GM12864 (cell line): ENCODE measurements at places on chromosomes 1 and 21.

GRCh38 chr1:23403038-23403336 is 21.6 kb downstream of the TCEA3 start:
- DNase-seq = no peak

GRCh38 chr21:41548781-41549180 is 40.8 kb upstream of the TMPRSS2 start:
- DNase-seq = no peak

GRCh38 chr1:87588495-87588894 is 259.8 kb downstream of the LMO4 start:
- no peak for DNase-seq

GRCh38 chr1:53061123-53061858 is 722 bp upstream of the PODN start:
- no peak for DNase-seq

- no peak for DNase-seq
Measured at GRCh38 chr1:9389968-9390367, 97.3 kb downstream of the SPSB1 start.

GRCh38 chr1:37795340-37796125 is 1.9 kb downstream of the MANEAL start:
- DNase-seq = no peak

DNA sequence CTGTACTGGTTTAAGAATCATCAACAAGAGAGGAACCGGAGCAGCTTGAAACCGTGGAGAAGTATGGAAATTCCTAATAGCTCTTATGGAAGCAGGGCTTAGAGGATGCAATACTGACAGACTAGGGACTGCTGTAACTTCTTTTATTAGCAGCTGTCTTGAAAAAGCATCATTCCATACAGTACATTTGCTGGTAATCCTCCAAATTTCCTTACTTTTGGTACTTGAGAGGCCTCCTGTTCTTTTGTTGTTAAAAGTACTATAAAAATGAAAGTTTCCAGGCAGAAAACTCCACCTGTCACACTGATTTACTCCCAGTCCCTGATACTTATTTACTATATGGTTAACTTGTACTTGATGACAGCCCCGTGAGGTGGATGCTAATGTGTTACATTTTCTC is 7.7 kb downstream of the OMA1 start:
- DNase-seq = no peak

GRCh38 chr1:200139661-200140250 is 112.2 kb downstream of the NR5A2 start:
- peak; percentile 33 for DNase-seq

DNA sequence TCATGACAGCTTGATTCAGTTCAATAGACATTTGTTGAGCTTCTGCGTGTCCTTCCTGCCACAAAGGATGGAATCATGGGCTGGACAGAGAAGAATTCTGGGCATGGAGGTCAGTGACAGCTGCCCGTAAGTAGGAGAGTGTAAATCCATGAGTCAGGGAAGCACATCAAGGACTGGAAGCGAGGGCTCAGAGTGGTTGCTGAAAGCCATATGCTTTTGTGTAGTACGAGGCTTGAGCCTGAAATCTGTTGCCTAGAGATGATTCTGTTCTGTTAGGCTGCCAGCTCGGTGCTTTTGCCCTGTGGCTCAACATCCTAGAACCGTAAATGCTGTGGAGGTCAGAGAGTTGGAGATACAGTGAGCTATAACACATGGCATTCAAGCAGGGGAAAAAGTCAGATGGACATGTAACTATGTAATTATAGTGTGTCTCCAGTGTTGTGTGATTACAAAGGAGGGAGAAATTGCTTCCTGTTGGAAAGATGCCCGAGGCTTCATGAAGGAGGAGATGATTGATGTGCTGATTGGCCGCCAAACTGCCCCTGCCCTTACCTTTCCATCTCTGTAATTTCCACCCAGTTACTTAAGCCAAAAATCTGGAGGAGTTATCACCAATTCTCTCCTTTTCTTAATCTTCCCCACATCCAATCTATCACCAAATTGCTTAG is 92.8 kb upstream of the CACNA1E start:
- DNase-seq = no peak

GRCh38 chr1:167455786-167456446 is 62.4 kb downstream of the CD247 start:
- DNase-seq = no peak

DNA sequence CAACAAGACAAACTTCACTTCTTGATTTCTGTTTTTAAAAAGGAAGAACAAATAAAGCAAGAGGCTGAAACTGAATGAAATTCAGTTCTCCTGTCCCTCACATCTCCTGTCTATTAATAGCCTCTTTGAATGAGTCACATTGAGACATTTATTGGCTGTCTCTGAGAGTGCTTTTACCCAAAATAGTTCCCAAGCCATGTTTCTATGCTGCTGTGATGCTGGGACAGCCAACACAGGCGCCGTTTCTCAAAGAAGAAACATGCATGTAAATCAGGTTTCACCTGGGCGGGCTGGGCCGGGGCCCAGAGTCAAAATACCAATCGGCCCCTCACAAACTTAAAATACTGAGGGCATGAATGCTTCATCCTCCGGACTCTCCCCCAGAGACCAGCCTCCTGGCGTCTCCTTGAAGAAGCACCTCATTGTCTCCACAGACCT is 105.2 kb downstream of the EDEM3 start:
- peak; percentile 87 for DNase-seq

- no peak for DNase-seq
Measured at GRCh38 chr1:225733254-225733653, 44.4 kb upstream of the SRP9 start.
